HT1080 (cell line): ENCODE measurements at places on chromosomes 5 and 9. TPM values are rescaled to one million over a fixed set of nuclear protein-coding genes. Genes with fewer than 3 reads are reported as not detected.

RAB3C gene
- total RNA-seq: not detected in 2 replicates

CATSPER3 gene
- total RNA-seq: 0.13 and 0.30 TPM in 2 replicates

EFNA5 gene
- total RNA-seq: 4.0 and 4.1 TPM in 2 replicates

RASGEF1C gene
- total RNA-seq: not detected in 2 replicates

APBA1 gene
- 1.3 and 4.5 TPM in 2 replicates for total RNA-seq

PTPA gene
- total RNA-seq: 167 and 214 TPM in 2 replicates

RELL2 gene
- 13.1 and 15.3 TPM in 2 replicates for total RNA-seq

TAS2R1 gene
- not detected in 2 replicates for total RNA-seq

PTGDS gene
- total RNA-seq: not detected in 2 replicates

PDE6A gene
- total RNA-seq: not detected in 2 replicates

GRM6 gene
- not detected in 2 replicates for total RNA-seq

GRCh38 chr5:166758151-166758550 lies 1533.3 kb upstream of the WWC1 start:
- DNase-seq: no peak

GRCh38 chr5:58681943-58682342 lies 99.1 kb downstream of the RAB3C start:
- DNase-seq: no peak

DNA sequence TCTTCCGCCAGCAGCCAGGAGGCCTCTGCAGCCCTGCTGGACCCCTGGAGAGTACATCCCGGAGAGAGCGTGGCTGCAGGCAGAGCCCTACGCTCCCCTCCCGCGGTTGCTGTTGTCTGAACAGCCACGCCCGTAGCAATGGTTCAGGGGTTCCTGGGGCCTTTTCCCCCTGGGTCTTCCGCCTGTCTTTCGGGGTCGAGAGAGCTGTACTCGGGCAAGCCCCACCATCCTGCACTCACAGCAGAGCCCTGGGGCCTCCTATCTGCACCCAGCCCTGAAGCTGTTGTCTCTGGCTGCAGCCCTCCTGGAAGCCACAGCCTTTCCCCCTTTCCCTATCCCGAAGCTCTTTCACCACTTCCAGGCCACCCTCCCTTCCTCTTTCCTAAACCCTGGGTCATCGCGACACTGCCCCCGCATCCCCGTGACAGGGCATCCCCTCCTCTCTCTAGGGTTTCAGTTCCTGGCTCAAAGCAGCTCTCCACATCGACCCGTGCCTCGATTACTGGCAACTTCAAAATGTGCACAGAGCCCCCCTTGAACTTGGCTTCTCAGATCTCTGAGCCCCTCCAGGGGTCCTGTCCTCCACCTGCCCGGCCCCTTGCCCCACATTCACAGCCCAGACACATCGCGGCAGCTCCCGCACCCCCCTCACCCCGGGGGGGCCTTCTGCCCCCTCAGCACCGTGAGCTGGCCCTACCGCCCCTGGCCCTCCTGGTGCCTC lies 43.9 kb upstream of the CEP72 start:
- DNase-seq: no peak

GRCh38 chr9:128113526-128114325 lies 13.8 kb downstream of the PTGES2 start:
- no peak for DNase-seq

DNA sequence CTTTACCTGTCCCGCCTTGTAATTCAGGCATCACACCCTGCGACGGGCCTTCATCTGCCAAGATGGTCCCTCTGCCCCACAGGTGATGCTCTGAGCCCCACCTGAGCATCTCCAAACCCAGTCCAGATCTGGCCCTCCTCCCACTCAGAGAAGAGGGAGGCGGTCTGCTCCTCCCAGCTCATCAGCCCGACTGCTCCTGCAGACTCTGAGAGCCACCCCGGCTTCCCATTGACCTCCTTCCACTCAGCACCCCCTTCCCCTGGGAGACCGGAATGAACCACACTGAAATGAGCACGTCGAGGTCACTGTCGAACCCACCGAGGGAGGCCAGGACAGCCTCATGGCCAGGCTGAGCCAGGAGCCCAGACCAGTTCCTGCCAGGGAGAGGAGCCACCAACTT lies 12.8 kb downstream of the ABO start:
- no peak for DNase-seq

DNA sequence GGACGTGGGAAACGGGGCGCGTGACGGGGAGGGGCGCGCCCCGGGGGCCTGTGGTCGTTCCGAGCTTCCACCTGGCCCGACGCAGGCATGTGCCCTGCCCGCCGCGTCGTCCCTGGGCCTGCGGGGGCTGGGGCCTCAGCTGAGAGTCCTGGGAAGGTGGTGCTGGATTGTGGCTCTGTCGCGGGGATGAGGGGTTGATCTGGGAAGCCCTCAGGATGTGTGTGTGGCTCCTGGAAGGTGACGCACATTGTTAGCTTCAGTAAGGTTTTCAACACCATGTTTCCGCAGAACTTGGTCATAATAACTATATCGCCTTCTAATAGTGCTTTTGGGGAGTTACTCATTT lies 589.1 kb downstream of the MTRR start:
- DNase-seq: peak; percentile 60

DNA sequence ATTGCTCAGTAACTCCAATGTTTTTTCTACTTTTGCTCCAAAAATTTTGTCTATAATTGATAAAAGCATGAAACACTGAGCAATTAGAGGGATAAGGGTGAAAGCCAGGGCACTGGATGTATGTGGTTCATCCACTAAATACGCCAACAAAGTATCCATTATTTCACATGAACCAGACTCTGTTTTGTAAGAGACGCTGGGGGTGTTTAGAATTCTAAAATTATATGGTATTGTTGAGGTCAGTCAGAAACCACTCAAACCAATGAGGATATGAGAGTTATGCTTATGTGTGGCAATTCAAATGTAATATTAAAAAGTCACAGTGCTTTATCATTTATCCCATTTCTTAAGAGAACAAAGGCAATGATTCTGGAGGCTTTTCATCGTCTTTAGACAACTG lies 220.2 kb downstream of the EFNA5 start:
- DNase-seq: no peak

DNA sequence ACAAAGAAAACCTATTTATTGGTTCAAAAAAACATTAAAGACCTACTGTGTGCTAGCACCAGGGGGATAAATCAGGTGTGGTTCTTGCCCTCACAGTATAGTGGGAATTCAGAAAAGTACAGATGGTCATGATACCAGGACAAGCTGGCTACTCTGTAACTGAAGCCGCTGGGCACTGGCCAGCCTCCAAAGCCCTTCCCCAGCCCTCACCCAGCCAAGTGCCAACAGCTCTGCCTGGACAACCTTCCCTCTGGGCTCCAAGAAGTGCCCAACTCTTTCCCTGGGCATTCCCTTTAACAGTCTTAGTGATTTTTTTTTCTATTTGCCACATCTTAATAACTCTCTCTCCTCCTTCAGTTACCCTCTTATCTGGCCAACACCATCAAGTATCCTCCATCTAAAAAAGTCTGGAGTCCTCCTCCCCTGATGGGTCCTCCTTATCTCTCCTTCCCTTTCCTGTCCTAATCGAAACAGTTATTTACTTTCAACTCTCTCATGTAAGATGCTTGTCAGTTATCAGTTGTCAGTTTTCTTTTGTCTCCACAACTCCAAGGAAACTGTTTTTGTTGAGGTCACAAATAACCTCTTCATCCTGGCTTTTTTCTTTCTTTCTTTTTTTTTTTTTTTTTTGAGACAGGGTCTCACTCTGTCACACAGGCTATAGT lies 13.3 kb upstream of the SEPTIN8 start:
- DNase-seq: no peak

DNA sequence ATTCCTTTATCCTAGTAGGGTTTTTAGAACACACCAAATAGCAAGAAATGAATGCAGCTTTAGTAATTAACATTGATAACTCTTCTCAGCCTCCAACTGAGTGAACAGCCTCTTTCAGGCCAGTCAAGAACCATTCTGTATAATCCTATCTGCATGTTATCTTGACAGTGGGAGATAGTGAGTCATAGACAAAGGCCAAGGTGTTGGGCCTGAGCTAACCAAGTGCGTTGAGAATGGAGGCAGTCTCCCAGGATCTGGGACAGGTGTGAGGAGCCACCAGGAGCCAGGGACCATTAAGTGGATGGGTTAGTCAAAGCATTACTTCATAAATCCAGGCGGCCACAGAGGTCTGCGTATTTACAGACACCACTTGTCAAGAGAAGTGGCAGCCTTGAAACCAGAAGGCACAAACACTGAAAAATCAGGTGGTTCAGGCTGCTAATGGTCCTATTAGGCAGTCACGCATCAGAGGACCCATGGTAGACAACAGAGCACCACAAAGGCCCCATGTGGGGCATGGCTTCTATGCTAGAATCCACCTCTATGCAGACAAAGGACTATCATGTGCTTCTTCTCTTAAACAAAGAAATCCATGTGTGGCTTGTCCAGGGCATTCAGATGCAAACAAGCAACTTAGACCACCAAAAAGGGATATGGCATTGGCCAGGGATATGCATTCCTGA lies 409.7 kb upstream of the PIK3R1 start:
- DNase-seq: no peak

- DNase-seq: peak; percentile 35
Observed at GRCh38 chr5:122121479-122122465, 7.6 kb upstream of the ZNF474 start.

- no peak for DNase-seq
Observed at GRCh38 chr9:121026768-121027167, 23.3 kb downstream of the C5 start.

GRCh38 chr5:135487037-135487395 lies 34.9 kb upstream of the TIFAB start:
- DNase-seq: no peak

DNA sequence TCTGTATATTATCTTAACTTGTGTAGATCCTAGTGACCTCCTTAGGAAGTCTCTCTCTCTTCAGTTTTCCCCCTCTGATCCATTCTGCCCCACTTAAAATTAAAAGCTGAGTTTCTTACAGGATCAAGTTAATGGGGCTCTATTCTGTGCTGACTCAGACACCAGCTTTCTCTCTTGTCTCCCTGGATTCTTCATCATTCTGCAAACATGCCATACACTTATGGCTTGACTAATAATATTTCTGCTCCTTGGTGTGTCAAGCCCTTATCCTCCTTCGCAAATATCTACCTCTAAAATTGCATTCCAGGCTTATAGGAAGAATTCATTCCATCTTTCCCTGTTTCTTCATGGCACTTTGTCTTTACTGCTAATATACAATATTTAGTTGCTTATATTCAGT lies 18.1 kb downstream of the LRRC70 start:
- no peak for DNase-seq

GRCh38 chr5:93421468-93421867 lies 159.6 kb downstream of the NR2F1-AS1 start:
- no peak for DNase-seq

DNA sequence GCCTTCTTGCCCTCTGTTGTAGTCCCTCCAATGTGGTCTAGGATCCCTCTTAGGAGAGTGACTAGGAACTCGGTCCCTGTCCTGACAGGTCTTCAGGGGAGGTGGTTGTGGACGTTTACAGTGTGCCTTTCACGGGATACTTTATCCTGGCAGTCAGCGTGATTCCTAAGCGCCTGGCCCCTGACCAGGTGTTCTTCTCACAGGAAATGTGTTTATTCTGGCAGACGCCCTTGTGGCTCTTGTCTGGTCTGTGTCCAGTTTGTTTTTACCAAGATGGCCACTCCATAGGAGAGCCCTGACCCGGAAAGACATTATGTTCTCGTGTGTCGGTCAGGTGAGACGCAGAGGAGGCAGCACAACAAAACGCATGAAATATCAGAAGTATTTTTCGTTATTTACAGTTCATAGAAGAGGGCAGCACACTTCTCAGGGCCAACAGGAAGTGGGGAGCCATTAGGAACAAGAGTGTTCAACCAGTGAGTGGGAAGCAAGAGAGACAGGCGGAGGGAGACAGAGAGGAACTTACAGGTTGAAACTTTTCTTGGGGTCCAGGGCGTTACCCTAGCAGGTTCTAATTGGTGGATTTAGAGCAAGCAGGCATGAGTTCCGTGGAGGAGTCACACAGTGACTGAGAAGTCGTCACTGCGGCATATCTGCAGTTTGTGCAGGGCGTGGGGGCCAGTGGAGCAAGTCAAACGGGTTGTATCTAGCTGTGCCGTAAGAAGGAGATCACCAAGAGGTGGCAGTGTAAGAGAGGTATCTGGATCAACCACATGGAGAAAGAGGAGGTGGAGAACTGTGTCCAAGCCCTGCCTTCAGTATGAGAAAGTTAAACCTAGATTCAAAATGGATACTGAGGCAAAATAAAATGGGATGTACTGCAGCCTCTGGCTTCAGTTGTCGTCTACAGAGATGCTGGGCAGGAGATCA lies 412.9 kb downstream of the ZSWIM6 start:
- no peak for DNase-seq

DNA sequence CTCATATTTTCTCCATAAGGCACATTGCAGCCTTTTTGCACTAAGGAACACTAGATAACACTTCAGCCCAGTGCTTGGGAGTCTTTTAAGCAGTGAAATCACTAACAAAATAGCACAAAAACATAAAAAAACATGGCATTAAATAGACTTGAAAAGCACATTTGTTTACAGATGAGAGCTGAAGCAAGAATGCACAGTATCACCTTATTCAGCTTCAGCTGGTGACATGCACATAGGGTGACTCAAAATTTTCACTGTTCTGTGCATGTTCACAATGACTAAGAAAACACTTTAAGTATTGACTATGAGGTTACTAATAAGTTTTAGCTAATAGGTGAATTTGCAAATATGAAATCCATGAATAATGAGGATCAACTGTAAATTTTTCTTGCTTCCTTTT lies 293.9 kb upstream of the TARS1 start:
- peak; percentile 10 for DNase-seq

- DNase-seq: no peak
Observed at GRCh38 chr9:92179286-92180001, 64.2 kb upstream of the SPTLC1 start.

DNA sequence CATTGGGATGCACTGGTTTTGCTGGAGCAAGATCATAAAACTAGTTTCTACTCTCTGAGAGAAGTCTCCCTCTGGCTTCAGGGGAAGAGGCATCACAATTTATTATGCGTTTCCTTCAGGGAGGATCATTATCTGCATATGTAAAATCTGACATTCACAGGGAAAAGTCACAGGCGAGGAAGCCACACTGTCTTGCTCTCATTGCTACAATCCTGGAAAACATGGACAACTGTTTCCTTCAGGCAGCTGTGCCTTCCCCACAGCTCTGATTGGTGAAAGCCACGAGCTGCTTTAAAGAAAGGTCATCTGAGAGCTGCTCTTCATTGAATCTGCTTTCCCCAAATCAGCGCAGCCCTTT lies 397.8 kb downstream of the MED10 start:
- no peak for DNase-seq

DNA sequence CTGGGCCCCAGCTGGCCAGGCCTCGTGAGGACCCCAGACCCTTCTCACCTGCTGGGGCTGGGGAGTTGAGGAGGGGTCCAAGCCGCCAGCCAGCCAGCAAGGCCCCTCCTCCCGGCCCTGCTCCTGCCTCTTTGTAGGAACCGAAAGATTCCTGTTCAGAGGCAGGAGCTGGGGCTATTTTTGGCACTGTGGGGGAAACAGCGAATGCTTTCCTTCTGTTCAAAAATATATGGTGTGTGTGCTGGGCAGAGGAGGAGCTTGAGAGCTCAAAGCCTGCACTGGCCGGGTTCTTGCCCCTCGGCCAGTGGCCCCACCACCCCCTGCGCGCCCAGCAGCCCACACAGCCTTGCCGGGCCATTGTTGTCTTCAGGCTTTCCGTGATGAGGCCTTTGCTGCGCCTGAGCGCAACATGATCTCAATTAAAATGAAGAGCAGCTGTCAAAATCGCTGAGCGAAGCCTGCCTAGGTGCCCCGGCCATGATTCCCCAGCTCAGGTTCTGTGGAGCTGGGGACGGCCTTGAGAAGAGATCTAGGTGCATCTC lies 13.4 kb downstream of the NCS1 start:
- no peak for DNase-seq

- peak; percentile 37 for DNase-seq
Observed at GRCh38 chr5:125486634-125487033, 740.2 kb upstream of the ZNF608 start.
